ENCODE measurements at places on chromosomes 11 and 22. TPM values are rescaled to one million over a fixed set of nuclear protein-coding genes. Genes with fewer than 3 reads are reported as not detected.

Gene ATP6V1E1
- 388 TPM for polyA plus RNA-seq

Gene MYEOV
- 0.22 TPM for polyA plus RNA-seq

Gene HTATIP2
- polyA plus RNA-seq, result 35.7 TPM

Gene MFNG
- polyA plus RNA-seq, result 4.3 TPM

Gene ZP1
- polyA plus RNA-seq, result 0.24 TPM

Gene OR52R1
- polyA plus RNA-seq, result not detected

Gene ELFN2
- 3.3 TPM for polyA plus RNA-seq

Gene SLC22A12
- not detected for polyA plus RNA-seq

Gene POU2AF1
- 0.03 TPM for polyA plus RNA-seq

Gene DRD4
- polyA plus RNA-seq, result not detected

Gene CALCA
- polyA plus RNA-seq, result not detected

Gene MYO7A
- polyA plus RNA-seq, result 150 TPM

Gene NXPE4
- polyA plus RNA-seq, result not detected

Gene AIFM3
- 9.1 TPM for polyA plus RNA-seq

Gene TEX12
- not detected for polyA plus RNA-seq

Gene MISFA
- 1.8 TPM for polyA plus RNA-seq

Gene BTG4
- not detected for polyA plus RNA-seq

Gene FAM181B
- 1.4 TPM for polyA plus RNA-seq

Gene MADD
- 45.9 TPM for polyA plus RNA-seq

Gene SNX32
- polyA plus RNA-seq, result 0.61 TPM

Gene SPATA19
- not detected for polyA plus RNA-seq

Gene MAP6
- polyA plus RNA-seq, result 28.6 TPM

Gene NCAM1
- polyA plus RNA-seq, result 38.7 TPM

Gene RIMBP3C
- 0.18 TPM for polyA plus RNA-seq

Gene MAPK8IP1
- 14.5 TPM for polyA plus RNA-seq

Gene NTM
- polyA plus RNA-seq, result 2.9 TPM

Gene TMEM121B
- polyA plus RNA-seq, result 0.79 TPM

Gene GRM5
- not detected for polyA plus RNA-seq

Gene FAM111A
- 13.5 TPM for polyA plus RNA-seq

Gene DRD2
- polyA plus RNA-seq, result 8.3 TPM

Gene GPHA2
- not detected for polyA plus RNA-seq

Gene ACR
- polyA plus RNA-seq, result 1.5 TPM

Gene APOL4
- 3.4 TPM for polyA plus RNA-seq

Gene CRYBA4
- not detected for polyA plus RNA-seq

Gene KRTAP5-1
- not detected for polyA plus RNA-seq

Gene TYMP
- 90.3 TPM for polyA plus RNA-seq

Gene OR8D1
- not detected for polyA plus RNA-seq

Gene TMEM151A
- 6.8 TPM for polyA plus RNA-seq

Gene APOL1
- polyA plus RNA-seq, result 20.2 TPM

Gene CCND1
- polyA plus RNA-seq, result 29.5 TPM

Gene PRODH
- 1.7 TPM for polyA plus RNA-seq

Gene CDC42BPG
- 7.4 TPM for polyA plus RNA-seq

Gene C11orf97
- polyA plus RNA-seq, result not detected

Gene MCAT
- polyA plus RNA-seq, result 19.5 TPM

Gene IL10RA
- polyA plus RNA-seq, result 10.2 TPM

Gene OR51B4
- polyA plus RNA-seq, result not detected

All from adrenal gland (tissue), 19 donors.